ENCODE measurements at places on chromosomes 5 and 9. TPM values are rescaled to one million over a fixed set of nuclear protein-coding genes. Genes with fewer than 3 reads are reported as not detected.

DRD1 gene
- total RNA-seq = 1.2 TPM

PDE6A gene
- total RNA-seq = not detected

LRRC19 gene
- total RNA-seq = not detected

FOXD4L5 gene
- total RNA-seq = 0.07 TPM

CEP72 gene
- 2.3 TPM for total RNA-seq

C1QTNF3 gene
- 1.7 TPM for total RNA-seq

FYB1 gene
- total RNA-seq = 0.03 TPM

PCDHGB1 gene
- 2.2 TPM for total RNA-seq
